Nephron progenitor cell (in vitro differentiated cells): ENCODE measurements at places on chromosomes 1 and 21.
A peak's percentile ranks its signal among the peaks of the same experiment; 100 is the strongest.

DNA sequence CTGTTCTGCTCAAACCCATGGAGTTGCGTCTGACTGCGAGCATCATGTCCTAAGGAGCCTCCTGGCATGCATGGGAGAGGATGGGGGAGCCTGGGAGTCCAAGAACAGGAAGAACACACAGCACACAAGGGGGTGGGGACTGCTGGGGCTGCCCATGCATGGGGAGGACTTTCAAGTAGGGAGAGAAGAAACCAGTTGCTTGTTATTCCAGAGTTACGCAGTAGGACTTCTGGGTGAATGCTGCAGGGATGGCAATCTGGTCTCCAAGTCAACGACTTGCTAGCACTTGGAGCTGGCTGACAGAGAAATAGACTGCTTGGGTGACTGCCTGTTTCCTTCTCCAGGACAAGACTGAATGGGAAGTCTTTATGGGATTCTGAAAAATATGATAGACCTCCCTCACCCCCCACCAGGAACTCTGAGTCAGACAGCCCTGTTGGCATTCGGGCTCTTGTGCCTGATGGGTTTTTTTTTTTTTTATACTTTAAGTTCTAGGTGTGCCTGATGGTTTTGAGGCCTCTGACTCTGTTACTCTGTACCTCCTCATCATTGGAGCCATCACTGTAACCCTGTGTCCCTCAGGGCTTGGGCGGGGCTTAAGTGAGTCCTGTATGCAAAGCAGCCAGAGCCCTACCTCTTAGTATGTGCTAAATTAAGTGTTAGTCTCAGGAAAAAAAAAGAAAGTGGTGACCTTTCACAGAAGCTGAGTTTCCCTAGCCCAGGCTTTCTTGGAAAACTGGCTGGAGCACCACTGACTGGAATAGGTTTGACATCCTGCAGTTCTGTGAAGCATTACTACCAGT is 30.3 kb downstream of the MAP3K21 start:
- no peak for DNase-seq

GRCh38 chr1:112849425-112850033 is 106.5 kb downstream of the SLC16A1 start:
- peak; percentile 56 for DNase-seq

DNA sequence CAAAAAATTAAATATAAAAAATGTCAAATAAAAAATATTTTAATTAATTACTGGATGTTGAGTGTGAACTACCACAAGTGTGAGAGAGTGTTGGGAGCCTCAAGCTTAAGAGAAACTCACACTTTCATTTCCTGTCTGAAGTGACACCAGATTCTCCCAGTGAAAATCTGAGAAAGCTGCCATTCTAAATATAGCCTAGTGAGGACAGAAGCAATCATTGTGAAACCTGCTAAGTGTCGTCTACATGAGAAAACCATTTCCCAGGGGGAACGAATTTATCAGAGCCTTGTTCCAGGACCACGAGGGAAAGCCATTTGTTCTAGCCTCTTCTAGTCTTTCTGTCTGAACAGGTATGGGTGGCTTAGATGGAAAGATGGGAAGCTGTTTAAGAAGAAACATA is 329.3 kb upstream of the PRMT6 start:
- DNase-seq: no peak

DNA sequence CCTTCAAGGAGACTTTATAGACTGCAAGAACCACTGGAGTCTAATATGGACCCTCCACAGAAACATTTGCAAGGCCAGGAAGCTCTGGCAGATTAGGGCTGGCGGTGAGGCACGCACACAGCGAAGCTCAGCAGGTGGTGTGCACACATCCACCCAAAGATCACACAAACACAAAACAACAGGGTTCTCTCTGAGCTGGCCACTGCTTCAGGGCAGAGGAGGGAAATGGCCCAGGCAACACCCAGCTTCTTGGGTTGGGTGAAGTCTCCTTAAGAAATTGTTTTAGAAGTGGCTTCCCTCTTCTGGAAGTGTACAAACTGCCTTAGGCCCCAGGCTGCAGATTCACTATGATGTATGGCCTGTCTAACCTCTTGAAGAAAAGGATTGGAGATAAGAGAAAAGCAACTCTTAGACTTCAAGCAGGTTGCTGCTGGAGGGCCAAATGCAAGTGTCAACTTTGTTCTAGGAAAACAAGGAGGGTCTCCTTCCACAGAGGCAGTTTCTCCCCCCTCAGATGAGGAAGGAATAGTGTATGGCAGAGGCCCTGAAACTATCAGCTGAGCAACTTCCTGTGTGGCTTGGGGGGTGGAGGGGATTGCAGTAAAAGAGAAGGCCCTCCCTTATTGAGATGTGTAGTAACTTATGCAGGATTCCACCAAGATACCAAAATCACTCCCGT is 2.0 kb downstream of the RCSD1 start:
- no peak for DNase-seq

- no peak for DNase-seq
These were observed 21.3 kb downstream of the TOR1AIP2 start for GRCh38 chr1:179856296-179856695.

- DNase-seq: no peak
These were observed 18.3 kb downstream of the LY9 start for GRCh38 chr1:160814316-160814715.

GRCh38 chr1:45093334-45093733 is 81.3 kb downstream of the UROD start:
- DNase-seq: no peak

DNA sequence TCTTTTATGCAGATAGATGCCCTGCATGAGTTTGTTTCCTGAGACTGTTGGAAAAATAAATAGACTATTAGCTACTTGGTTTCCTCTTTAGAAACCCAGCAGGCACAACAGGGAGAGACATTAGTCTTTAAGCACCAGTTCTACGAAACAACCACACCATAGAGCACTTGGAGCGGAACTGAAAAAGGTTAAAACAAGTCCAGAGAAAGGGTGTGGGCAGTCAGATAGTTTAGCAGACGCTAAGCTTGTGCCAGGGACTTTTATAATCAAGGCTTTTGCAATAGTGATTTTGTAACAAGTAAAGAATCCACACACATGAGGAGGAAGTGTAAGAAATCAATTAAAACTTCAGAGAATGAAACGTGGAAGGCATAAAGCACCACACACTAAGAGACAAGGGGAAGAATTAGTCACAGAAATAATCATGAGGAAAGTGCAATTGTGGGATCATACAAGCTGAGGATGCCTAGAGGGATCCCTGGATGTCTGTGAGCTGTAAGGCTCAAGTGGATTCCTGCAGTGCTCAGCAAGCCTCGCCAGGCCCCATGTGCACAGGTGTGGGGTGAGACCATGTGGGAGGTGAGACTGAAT is 37.8 kb upstream of the TLR5 start:
- no peak for DNase-seq

DNA sequence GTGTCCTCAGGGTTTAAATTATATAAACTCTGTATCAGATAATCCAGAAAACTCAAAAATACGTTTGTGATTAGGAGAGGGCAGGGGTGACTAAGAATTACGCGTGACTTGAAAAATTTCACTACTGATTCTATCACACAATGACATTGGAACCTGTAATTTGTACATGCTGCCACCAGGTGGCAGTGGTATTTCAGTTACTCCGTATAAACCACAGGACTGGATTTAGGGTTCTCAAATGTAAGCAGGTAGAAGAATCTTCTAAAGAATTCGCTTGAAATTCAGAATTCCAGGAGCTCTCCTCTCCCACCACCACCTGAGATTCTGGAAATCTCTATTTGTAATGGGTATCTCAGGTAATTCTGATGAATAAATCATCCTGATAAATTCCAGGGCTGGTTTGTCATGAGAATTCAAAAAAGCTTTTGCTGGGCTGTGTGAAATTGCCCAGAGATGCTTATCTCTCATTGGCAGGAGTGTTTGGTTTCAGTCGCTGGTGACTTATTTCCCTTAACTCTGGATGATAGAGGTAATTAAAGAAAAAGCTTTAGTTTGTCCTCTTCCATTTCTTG is 1.7 kb upstream of the KRTAP7-1 start:
- DNase-seq: peak; percentile 39

DNA sequence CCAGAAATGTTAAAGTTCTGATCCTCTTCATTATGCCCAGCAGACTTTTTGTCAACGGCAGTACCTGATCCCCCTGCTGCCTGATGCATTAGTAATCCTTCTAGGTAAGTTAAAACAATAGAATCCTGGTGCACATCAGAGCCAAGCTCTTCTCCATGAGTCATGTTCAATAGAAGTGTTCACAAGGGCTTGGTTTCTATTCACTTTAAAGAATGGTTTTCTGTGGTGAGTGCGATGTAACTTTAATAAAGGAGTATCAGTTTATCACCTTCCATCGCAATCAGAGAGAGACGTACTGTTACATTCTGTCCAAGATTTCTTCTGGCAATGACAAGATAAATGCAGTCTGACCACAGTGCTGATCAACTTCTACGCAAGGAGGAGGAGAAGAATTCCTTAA is 96.8 kb downstream of the NRIP1 start:
- DNase-seq: no peak

DNA sequence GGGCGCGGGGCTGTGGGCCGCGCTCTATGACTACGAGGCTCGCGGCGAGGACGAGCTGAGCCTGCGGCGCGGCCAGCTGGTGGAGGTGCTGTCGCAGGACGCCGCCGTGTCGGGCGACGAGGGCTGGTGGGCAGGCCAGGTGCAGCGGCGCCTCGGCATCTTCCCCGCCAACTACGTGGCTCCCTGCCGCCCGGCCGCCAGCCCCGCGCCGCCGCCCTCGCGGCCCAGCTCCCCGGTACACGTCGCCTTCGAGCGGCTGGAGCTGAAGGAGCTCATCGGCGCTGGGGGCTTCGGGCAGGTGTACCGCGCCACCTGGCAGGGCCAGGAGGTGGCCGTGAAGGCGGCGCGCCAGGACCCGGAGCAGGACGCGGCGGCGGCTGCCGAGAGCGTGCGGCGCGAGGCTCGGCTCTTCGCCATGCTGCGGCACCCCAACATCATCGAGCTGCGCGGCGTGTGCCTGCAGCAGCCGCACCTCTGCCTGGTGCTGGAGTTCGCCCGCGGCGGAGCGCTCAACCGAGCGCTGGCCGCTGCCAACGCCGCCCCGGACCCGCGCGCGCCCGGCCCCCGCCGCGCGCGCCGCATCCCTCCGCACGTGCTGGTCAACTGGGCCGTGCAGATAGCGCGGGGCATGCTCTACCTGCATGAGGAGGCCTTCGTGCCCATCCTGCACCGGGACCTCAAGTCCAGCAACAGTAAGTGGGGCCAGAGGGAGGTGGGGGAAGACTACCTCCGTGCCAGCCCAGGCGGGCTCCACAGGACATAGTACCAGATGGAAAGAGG is 808 bp downstream of the MAP3K21 start:
- peak; percentile 46 for DNase-seq

DNA sequence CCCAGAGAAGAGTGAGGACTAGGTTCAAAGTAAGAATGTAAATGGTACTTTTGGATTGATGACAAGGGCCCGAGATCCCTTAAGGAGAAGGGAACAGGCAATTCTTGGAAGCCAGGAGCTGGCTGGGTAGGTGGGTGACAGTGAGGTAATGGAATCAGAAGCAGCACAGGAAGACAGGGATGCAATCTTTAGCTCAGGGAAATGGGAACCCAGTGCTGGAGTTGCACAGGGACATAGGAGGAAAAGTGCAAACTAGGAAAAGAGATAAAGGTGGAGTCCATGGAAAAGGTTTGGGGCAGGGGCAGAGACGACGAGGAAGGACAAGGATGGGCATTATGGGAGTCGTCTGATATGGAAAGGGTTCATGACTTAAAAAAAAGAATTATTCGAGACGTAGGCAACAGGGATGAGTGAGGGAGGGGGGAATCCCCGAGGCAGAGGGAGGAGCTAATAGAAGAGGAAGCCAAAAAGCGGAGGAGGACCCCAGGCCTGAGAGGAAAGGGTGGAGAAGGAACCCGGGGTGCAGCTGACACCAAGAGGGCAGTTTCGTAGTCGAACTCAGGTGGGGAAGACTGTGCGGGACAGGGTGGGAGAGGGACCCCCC is 495 bp downstream of the PI4KB start:
- no peak for DNase-seq
